ENCODE measurements at places on chromosomes 1 and 21. TPM values are rescaled to one million over a fixed set of nuclear protein-coding genes. Genes with fewer than 3 reads are reported as not detected.

Gene TAL1
- under 0.01 TPM for total RNA-seq

Gene C1orf56
- total RNA-seq: 2.9 TPM

Gene FAM72C
- total RNA-seq: 4.2 TPM

Gene CD5L
- total RNA-seq: not detected

Gene SERINC2
- 17.7 TPM for total RNA-seq

Gene C4BPA
- total RNA-seq: not detected

Gene TMEM51
- total RNA-seq: 29.6 TPM

Gene CD101
- total RNA-seq: not detected

Gene SOAT1
- 38.1 TPM for total RNA-seq

Gene PLA2G4A
- total RNA-seq: 39.7 TPM

Gene PTCH2
- total RNA-seq: 0.22 TPM

Gene SLAMF7
- not detected for total RNA-seq

Gene CD160
- total RNA-seq: not detected

Gene FMO4
- 1.1 TPM for total RNA-seq

Gene TOMM40L
- total RNA-seq: 6.6 TPM
